ENCODE measurements at places on chromosomes 3 and 15.

- no peak for DNase-seq
Measured at GRCh38 chr15:78065973-78066946, 11.3 kb downstream of the TBC1D2B start.

- no peak for DNase-seq
Measured at GRCh38 chr3:27861046-27862036, 139.2 kb upstream of the EOMES start.

GRCh38 chr15:84112025-84112424 lies 123.5 kb upstream of the GOLGA6L4 start:
- no peak for DNase-seq

GRCh38 chr3:13015286-13016082 lies 57.7 kb downstream of the IQSEC1 start:
- DNase-seq, result no peak

DNA sequence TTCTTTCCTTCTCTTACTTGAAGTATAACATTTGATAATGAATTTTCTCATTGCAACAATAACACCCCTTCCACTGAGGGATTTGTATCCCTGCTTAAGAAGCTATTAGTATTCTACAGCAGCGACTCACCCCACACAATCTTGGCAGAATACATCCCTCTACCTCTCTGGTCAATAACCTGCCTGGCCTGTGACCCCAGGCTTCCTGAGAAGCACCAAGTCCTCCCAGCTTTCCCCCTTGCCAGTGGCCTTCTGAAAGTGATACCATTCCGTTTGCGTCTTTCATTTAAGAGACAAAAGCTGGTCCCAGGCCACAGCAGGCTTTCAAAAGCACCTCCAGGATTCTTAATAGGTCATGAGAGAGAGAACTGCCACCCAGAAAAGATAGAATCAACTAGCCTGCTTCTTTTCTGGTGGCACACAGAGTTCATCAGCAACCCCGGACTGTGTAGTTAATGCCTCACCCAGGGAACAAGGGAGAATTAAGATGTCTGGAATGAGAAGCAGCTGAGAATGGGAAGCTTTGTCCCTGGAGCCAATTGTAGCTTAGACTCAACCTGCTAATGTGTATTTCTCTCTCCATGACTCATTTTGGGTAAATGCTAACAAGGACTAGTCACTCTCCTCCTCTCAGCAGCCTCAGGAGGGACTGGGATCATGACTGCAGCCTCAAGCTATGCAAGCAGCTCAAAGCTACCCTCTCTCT lies 101.0 kb upstream of the CPNE4 start:
- no peak for DNase-seq

GRCh38 chr3:96863129-96863740 lies 48.8 kb downstream of the EPHA6 start:
- DNase-seq, result no peak

All from activated CD4-positive, alpha-beta T cell treated with anti-CD3 and anti-CD28 coated beads for 24 hours (primary cell).